Activated T-cell treated with anti-CD3 and anti-CD28 coated beads, Interleukin-2, amount 50 U/mL, for 24 hours (primary cell): ENCODE measurements at places on chromosomes 4 and X.

GRCh38 chr4:76879731-76880364 is 18.1 kb downstream of the SOWAHB start:
- DNase-seq: no peak

- no peak for DNase-seq
These were observed 121.0 kb upstream of the TEX13D start for GRCh38 chrX:124211312-124211942.

GRCh38 chrX:131565909-131566308 is 22.0 kb downstream of the OR13H1 start:
- no peak for DNase-seq

- DNase-seq: no peak
These were observed 2.7 kb downstream of the LIMCH1 start for GRCh38 chr4:41540687-41541086.

DNA sequence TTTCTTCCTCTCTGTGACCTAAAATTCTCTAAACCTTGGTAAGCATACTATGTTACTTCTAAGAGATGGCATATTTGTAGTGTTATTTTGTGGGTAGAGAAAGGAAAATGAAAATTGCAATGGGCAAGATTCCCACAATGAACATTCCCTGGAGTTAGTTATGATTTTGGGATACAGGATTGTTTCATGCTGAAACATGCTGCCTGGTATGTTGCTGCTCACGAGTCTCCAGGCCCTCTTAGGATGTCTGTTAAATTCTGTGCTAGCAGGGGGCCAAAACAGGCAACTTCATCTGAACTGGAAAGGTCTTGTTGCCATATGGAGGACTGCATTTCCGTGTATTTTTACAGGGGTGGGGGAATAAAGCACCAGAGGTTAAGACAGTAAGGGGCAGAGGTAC is 18.9 kb upstream of the MSMO1 start:
- DNase-seq: no peak

DNA sequence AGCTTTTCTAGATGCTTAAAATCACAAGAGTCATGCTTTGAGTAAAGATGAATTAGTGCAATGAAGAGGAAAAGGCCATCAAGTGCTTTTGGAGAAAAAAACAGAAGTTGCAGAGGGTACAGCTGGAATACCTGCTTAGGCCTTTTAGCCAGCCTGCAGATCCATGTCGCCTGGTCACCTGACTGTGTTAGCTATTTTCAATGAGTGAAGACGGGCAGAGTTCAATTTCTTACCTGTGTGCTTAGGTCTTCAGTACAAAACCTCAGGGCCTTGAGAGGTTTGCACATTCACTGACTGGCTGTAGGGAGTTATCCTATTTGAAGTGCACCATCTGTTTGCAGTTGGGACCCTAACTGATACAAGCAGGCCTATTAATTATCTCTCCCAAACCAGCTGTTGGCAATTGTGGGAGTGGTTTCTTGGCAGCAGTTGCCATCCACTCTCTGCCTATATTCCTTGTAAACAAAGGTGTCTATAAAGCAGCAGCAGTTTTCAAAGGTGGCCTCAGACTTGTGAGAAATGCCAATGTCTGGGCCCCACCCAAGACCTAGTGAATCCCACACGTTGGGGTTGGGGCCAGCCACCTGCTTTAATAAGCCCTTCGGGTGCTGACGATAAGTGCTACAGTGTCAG is 16.3 kb upstream of the FAT1 start:
- no peak for DNase-seq

DNA sequence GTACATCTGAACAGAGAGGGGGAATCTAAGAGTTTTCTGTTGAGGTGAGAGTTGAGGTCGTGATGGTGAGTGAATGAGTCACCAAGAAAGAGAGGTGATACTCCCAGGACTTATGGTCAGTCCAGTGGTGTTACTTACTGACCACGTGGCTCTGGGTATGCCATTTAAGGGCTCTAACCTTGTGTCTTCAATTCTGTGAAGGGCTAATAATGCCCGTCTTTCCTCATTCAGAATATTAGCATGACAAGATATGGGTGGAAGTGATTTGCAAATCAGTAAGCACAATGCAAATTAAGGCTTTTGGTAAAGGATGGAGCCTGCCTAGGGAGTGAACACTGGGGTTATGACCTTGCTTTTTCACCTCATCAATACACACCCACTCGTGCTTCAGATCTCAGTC is 75.2 kb downstream of the COQ2 start:
- DNase-seq: no peak

GRCh38 chrX:14125462-14125861 is 95.8 kb upstream of the GEMIN8 start:
- no peak for DNase-seq

GRCh38 chr4:87426865-87427517 is 4.6 kb downstream of the NUDT9 start:
- no peak for DNase-seq

DNA sequence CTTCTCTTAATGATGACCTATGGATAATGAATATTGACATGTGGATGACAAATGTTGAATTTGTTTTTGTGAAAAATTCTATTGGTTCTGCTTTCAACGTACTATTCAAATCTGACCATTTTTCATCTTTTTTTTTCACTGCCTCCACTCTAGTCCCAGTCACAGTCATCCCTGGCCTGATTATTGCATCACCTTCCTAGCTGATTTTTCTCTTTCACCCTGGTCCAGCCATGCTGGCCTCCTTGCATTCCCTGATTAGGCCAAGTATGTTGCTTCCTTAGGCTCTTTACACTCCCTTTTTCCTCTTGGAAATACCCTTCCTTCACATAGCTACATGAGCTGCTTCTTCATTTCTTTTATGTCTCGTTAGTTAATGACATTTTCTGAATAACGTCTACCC is 58.1 kb upstream of the MAP9 start:
- no peak for DNase-seq

- no peak for DNase-seq
These were observed 233.4 kb upstream of the FAM47A start for GRCh38 chrX:34365471-34365870.

DNA sequence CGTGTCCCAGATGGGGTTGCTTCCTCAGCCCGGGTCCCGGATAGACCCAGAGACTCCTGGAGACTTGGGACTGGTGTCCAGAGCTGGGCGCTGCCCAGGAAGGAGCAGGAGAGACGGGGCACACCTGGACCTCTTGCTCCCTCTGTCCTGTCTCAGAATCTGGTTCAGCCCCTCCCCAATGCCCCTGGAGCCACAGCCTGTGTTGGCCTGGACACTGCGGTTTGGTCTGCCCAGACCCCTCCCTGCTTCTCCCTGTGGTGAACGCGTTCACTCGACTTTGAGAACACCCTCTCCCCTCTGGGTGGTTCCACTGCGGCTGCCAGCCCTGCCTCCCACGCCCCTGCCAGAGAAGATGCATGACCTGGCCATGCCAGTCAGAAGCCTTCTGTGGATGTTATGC is 111.1 kb downstream of the HMX1 start:
- no peak for DNase-seq

DNA sequence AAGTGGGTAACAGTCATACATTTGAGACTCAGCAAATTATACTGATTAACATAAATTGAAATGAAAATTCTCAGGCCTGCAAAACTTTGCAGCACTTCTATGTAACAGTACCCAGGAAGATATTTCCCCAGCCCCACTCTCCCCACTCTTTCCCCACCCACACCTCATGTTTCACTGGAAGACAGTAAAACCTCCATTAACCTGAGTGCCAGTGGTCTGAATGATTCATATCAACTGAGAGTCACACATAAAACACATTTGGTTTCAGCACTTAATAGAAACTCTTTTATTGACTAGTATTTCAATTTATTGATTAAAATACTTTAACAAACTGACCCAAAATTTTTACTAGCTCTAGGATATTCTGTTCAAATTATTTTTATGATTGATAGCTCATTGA is 6.9 kb downstream of the CXCL6 start:
- no peak for DNase-seq

- no peak for DNase-seq
These were observed 552.6 kb downstream of the INPP4B start for GRCh38 chr4:142293536-142293935.

DNA sequence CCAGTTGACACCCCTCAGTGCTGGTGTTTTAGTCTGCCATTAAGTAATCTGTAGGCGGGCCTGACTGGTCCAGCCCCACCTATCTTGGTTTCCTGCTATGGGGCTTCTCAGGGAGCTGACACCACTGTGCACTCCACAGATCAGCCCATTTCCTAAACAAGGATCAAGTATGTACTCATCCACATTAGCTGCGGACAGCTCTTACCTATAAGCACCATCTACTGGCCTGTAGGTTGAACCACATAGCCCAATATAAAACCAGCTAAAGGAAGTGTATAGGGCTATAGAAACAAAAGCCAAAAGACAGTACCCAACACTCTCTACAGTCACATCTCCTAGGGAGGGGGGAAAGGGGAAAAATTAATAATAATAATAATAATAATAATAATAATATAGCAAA is 353.5 kb upstream of the CXorf51B start:
- no peak for DNase-seq

- DNase-seq: no peak
These were observed 154.4 kb upstream of the KLF3 start for GRCh38 chr4:38509551-38509950.

- DNase-seq: no peak
These were observed 69.5 kb downstream of the AR start for GRCh38 chrX:67613366-67613765.

GRCh38 chr4:130336585-130337217 is 1240.7 kb downstream of the C4orf33 start:
- no peak for DNase-seq

DNA sequence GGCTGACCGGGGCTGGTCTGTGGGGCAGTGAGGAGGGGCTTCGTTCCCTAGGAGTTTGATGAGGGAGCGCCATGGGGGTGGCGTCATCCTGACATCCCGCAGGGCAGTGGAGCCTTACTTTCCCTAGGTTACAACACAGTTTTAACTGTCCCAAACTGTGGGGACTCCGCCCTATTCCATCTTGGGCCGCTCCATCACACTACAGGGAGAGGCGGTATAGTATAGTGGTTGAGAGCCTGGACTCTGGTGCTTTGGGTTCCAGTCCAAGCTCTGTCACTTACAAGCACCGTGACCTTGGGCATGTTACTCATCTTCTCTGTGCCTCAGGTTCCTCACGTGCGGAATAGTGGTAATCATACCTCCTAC is 44.2 kb downstream of the ZNF185 start:
- no peak for DNase-seq

- DNase-seq: no peak
These were observed 233.5 kb upstream of the PSAPL1 start for GRCh38 chr4:7668271-7668670.
